CD4-positive, alpha-beta T cell treated with Interleukin-17A for 4 hours (primary cell): ENCODE measurements at places on chromosomes 5 and 9.

DNA sequence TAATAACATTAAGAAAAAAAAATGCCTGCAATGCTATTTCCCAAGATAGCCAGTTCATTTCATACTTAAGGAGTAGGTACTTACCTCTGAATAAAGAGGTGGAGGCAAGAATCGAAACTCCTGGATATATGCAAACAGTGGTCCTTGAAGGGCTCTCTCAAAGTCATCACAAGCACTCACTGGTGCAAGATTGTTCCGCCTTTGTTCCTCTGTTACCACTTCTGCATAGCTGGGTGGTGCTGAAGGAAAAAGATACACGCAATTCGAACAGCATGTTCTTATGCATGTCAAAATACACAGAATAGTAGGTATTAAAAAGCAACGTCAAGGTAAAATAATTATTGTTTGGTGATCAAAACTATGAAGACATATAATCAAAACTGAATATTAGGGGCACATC, 9.5 kb downstream of the ARRDC3 start:
- no peak for DNase-seq

GRCh38 chr5:10645671-10646070, 81.8 kb downstream of the ANKRD33B start:
- no peak for DNase-seq

GRCh38 chr5:143013176-143013891, 243.2 kb downstream of the ARHGAP26 start:
- no peak for DNase-seq

- DNase-seq: no peak
Observed at GRCh38 chr5:180119903-180120236, 48.3 kb upstream of the RNF130 start.

GRCh38 chr9:121599872-121600585, 51.4 kb upstream of the DAB2IP start:
- DNase-seq: no peak

DNA sequence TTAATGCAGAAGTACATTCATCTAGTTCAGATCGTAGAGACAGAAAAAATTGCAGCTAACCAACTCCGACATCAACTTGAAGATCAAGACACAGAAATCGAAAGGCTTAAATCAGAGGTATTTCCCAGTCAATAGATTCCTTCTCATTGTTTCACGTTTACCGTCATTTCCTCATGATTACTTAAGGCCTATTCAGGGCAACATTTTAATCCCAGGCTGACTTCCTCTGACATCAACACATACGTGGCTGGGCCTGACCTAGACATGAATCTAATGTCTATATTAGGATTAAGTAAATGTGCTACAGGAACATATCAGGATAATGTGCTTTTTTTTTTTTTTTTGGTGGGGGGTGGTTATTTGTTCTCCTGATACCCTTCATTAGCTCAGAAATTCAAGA, 107.9 kb downstream of the RASGRF2 start:
- no peak for DNase-seq

- DNase-seq: no peak
Observed at GRCh38 chr9:95777136-95777535, 98.4 kb upstream of the ERCC6L2 start.

DNA sequence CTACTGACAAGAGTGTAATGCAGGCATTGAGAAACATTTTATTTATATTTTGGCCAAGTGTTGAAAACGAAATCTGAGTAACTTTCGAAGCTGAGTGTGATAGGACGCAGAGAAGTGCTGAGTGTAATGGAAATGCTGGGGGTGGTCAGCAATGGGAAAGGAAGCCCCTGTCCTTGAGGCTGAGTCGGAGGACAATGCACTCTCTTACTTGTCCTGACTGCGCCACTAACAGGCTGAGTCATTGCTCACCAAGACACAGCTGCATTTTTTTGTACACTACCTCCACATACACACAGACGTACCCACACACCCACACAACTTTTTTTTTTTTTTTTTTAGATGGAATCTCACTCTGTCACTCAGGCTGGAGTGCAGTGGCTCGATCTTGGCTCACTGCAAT, 637.7 kb downstream of the SLCO4C1 start:
- no peak for DNase-seq

- DNase-seq: no peak
Observed at GRCh38 chr5:16826379-16827125, 109.5 kb downstream of the MYO10 start.

- no peak for DNase-seq
Observed at GRCh38 chr5:155595791-155596190, 582.2 kb downstream of the KIF4B start.

DNA sequence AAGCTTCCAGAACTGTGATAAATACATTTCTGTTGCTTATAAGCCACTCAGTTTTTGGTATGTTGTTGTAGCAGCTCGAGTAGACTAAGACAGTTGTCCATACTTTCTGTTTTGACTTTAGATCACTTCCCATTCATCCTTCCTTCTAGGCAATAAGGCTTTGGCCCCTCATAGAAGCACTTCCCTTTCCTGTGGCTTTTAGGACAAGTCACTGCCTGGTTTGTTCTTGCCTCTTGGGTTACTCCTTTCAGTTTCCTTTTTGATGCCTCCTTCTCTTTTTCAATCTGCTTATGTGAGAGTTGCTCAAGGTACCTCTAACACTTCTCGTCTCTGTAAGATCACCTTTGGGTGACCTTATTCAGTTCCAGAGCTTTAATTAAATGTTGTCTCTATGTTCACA, 72.4 kb upstream of the NTRK2 start:
- DNase-seq: no peak

DNA sequence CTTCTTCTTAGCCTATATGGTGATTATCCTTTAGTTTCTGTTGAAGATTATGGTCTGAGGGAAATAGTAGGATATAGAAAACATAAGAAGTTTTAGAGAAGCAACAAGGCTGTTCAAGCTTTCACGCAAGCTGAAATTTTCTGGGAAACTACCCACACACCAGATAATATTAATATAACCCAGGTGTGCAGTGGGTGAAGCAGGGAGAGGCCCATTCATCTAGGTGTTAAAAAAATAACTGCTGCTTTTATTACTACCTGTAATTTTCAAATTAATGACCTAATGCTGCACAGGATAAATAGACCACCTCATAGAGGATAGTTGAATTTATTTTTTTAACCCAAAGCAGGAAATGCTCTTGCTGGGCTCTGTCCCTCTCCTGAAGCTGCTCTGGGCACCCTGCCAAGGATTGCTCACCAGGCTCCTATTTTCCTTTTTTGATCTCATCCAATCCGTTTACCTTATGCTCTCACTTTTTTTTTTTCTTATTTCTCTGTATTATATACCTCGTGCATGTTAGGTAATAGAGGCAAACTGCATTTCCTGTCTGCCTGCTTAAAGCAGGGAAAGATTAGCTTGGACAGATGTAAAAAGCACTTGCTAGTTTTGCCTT, 124.3 kb upstream of the SLC12A2 start:
- DNase-seq: peak; percentile 43

DNA sequence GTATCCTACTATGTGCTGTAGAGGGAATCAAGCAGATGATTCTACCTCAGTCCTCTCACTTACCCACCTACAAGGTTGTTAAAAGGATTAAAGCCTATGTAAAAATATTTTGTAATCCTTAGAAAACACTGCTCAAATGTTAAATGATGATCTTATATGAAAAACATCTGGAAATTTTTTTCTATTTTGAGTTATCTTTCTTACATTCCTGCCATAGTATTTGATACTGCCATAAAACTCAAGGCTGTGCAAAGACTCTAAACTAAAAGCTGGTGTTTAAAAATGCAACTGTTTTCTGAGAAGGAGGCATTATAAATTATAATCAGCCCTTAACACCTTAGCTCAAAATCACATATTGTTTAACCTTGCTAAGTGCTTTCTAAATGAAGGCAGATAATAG, 474.2 kb downstream of the PRELID2 start:
- DNase-seq: no peak

DNA sequence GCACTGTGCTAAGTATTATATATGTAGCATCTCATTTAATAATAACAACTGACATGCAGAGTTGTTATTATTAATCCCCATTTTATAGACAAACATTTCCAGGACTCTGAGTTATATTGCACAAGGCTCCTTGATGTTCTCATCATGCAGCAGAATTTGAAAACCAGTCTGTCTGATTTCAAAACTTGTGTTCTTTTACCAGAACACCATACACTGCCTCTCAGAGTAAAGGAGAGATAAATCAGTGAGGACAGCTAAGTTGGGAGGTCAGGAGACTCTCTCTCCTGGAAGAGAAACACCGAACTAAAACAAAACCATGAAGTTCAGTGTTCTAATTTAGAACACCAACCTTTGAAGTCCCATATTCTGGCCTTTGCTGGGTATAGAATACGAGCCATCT, 92.7 kb upstream of the TNC start:
- no peak for DNase-seq

DNA sequence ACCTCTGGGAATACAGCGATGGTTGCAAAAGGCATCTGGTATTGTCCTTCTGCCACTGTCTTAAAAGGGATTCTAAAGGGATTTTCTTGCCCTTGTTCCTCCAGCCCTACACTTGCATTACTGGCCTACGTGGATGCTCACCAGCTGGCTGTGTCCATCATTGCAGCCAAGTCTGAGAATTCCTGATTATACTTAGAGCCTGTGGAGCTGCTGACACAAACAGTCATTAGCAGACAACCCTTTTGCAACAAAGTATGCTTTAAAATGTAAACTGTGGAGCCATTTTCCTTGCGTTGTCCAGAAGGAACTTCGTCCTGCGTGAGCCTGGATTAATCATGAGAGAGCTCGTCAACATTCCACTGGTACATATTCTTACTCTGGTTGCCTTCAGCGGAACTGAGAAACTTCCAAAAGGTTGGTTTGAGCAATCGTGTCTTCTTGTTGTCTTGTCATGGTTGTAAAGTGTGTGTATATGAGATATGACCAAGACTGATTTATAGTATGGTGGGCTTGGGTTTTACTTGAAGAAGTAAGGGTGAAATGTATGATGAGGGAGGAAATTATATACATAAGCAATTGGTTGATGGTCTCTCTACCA, at the start of gene MUSK:
Gene MUSK, plus strand, starts transcription at position 222 of the 598 bp plus-strand sequence. Its CDS starts 114 bp downstream, at position 336.
- no peak for DNase-seq

DNA sequence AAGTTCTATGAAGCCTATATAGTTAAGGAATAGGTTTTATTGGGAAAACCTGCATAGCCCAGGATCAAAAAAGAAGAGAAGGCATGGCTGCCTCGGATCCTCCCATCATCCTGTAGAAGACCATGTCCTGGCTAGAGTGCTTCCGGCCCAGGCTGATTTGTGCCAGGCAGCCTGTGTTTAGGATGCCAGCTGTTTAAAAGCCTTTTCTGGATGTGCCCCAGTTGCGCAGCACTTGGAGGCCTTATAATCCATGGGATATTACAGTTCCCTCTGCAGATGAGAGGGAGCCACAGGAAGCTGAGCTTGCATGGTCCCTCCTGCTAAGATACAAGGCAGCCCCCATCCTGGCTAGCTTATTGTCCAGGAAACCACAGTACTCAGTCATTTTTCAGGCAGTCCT, 97.9 kb downstream of the CHSY3 start:
- no peak for DNase-seq

DNA sequence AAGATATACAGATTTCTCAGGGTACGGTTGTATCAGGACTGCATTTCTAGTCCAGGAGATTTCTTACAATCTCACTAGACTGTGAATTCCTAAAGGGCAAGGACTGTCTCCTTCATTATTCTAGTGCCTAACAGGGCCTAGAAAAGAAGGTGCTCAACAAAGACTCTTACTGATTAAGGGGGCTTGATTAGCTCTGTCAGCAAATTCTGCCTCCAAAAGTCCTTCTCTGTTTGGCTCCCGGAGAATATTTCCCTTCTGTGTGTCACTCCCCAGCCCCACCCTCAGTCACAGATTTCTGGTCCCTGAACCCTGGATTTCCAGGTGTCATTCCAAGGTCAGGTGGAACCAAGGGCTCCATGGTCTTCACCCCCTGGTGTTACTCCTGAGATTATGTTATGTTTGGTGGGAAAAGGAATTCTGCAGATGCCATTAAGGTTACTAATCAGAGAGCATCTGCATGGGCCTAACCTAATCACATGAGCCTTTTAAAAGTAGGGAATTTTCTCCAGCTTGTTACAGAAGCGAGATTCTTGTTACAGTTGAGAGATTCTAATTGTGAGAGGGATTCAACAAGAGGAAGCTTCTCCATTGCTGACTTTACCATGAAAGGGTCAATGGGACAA, 167.7 kb upstream of the LHFPL2 start:
- no peak for DNase-seq

DNA sequence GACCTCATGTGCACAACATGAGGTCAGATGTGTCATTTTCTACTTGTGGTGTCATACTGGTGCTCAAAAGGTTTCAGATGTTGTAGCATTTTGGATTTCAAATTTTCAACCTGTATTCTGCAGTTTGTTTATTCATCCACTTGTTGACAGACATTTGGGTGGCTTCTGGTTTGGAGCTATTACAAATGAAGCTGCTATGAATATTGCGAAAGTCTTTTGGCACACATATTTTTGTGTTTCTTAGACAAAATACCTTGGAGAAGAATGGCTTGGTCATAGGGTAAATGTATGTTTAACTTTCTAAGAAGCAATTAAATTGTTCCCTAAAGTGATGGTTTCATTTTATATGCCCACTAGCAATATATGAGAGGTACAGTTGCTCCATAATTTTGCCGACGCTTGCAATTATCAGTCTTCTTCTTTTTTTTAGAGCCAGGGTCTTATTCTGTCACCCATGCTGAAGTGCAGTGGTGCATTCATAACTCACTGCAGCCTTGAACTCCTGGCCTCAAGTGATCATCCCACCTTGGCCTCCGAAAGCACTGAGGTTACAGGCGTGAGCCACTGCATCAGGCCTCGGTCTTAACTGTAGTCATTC, 70.7 kb upstream of the TRPC7 start:
- no peak for DNase-seq

DNA sequence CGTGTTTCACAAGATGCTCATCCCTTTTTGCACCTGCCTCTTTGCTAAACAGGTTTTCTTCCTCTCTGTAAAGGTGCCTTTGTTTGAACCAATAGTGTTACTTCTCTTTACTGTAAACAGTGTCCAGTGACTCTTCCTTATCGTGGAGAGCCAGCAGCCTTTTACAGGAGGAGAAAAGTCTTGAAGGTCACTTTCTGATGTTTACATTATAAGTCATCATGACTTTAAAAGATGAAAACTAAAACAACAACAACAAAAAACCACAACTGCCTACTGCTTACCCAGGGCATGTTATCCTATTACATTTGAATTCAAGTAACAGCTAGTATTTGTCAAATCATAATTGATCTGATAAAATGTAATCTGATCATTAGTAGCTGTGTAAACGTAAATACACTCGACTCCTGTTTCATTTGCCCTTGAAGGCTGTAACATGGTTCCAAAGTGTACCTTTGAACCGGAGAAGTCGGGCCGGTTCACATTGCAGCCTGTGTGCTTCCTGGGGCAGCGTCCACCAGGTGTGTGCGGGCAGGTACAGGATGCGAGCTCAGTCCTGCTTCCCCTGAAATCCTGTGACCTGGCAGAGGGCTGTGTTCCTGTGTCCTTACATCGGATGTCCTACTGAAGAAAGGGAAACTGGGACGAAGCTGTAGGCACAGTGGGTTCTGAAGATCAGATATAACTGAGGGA, 118.1 kb downstream of the C9orf152 start:
- DNase-seq: no peak

GRCh38 chr9:91179237-91180138, 182.2 kb downstream of the AUH start:
- no peak for DNase-seq

GRCh38 chr5:170571875-170572852, 68.3 kb downstream of the KCNIP1 start:
- no peak for DNase-seq
